ENCODE measurements at places on chromosomes 4 and X.

DNA sequence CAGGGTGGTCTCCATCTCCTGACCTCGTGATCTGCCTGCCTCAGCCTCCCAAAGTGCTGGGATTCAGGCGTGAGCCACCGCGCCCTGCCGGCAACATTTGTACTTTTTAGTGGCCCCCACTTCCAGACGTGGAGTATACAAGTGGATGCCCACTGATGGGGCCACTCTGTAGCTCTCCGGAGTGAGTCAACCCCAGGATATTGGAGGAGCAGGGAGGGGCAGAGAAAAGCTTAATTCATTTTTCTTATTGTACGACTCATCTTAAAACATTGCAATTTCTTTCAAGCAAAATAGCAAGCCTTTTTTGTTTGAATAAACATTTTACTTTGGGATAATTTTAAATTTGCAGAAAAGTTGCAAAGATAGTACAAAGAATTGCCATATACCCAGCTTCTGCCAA, 34.6 kb downstream of the FAM9C start:
- no peak for DNase-seq

DNA sequence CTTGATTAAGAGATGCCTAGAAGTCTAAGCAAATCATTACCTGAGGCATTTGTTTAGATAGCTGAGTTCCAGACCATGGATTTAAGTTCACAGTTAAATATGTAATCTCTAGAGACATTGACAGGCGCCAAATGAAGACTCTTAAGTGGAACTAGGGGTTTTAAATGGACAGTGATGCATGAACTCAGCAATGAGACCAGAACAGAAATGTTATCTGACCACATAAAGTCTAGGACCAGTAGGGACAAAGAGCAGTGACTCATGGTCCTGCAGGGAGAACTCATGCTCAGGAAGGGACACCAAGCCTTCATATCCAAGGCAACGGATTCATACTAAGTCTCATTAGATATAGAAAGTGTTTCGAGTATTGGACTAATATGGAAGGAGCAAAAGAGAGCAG, 152.3 kb downstream of the PPARGC1A start:
- no peak for DNase-seq

DNA sequence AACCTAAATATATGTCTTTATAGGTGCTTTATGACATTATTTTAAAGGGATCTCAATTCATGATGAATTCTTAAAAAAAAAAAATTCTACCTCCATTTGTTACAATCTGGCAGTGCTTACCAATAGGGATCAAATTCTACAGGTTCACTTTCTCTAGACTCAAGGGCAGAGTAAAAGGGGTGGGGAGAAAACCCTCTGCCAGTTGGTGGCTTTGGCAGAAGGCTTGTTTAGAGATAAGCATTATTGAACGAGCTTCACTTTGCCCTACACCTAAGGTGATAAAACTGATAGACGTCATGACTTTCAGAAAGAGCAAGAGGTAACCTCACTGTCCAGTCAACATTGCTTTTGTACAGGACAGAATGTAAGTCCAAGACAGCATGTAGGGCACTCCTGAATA, 53.6 kb downstream of the OSTC start:
- DNase-seq = no peak

GRCh38 chrX:119482041-119482440, 13.8 kb downstream of the SLC25A5 start:
- no peak for DNase-seq

- no peak for DNase-seq
These were observed 447.7 kb downstream of the STIM2 start for GRCh38 chr4:27308379-27308778.

DNA sequence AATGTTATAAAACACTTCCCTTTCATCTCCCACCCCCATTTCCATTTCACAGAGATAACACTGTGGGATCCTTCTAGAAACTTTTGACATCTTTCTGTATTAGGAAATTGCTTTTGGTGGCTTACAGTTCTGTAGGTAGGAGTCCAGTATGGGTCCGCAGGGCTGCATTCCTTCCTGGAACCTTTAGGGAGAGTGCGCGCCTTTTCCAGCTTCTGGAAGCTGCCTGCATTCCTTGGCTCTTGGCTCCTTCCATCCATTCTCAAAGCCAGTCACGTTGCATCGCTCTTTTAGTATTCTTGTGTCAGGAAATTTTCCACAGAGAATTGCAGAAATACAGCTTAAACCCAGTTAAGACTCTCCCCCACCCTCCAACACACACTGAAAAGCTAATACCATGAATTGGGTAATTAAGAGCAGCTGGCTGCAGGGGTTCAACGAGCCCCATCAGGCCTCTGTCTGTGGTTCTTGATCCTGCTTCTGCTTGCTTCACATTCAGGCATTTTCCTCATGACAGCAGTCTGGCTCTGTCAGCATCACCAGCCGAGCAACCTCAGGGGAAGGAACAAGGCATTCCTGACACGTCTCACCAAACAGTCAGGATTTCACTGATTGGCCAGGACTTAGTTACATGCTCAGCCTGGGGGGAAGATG, 48.8 kb downstream of the SEPTIN11 start:
- DNase-seq = no peak

- DNase-seq = no peak
These were observed 313.7 kb upstream of the SMIM31 start for GRCh38 chr4:164440199-164440598.

- no peak for DNase-seq
These were observed 72.9 kb downstream of the CLNK start for GRCh38 chr4:10611673-10612072.

DNA sequence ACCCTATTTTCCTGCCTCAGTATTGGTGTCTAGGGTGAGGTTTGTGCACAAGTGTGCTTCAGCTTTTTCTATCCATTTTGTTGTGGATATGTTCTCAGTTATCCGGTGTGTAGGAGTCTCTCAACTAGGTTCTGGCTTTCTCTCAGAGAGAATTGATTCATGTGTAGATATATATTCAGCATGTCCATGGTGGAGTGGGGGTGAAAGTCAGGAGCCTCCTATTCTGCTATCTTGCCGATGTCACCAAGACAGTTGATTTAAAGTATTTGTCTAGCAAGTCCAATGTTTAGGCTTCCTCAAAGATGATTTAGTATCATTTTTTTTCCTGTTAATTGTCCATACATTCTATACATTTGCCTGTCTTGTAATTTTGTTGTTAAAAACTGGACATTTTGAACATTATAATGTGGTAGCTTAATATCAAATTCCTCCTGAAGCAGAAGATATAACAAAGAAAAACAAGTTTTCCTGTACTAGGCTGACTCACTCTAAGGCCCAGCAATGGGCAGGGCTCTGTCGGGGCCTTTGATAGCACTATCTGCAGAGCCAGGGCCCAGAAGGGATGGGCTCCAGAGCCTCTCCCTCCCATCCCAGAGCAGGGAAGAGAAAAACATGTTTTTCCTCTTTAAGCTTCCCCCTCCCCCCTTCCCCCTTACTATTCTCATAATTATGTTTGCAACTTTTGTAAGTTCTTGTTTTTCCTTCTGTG, 37.6 kb downstream of the GLUD2 start:
- DNase-seq = no peak

- no peak for DNase-seq
These were observed 99.5 kb upstream of the SLC4A4 start for GRCh38 chr4:71239365-71239764.

GRCh38 chr4:173482330-173482931, 47.6 kb downstream of the HAND2 start:
- DNase-seq = no peak

GRCh38 chr4:94642561-94642866, 115.2 kb upstream of the BMPR1B start:
- no peak for DNase-seq

DNA sequence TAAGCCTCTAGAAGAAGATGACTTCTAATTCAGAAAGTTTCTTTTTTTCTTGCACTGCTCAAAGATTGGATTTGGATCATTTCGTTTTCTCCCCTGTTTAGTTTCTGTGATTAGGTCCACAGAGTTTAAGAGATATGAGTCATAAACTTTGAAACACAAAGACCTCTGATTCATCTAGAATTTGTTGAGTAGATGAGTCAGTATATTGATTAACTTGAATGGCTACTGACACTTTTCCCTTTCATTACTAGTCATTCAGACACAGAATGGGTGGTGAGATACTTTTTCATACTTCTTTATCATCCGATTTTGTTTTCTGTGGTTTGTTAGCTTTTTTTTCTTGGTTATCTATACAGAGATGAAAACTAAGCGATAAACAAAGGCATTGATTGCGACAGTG, 34.1 kb upstream of the AFF2 start:
- no peak for DNase-seq

DNA sequence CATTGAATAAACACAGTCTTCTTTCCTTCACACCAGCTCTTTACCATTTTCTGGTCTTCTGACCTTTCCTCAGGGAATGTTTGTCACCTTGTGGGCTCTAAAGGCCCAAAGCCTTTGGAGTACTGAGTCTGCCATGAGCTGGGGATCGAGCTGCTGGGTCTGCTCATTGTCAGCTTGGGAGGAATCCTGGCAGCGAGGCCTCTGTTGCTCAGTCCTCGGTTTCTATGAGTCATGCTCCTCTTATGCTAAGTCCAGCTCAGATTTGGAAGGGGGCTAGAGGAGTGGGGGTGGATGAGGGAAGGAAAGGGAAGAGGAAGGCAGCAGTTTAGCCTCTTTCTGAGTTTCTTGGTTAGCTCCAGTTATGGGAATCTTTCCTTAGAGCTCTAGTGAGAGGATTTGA, 31.1 kb downstream of the NHSL2 start:
- no peak for DNase-seq

GRCh38 chr4:67549123-67549522, 3.8 kb upstream of the CENPC start:
- DNase-seq = no peak

DNA sequence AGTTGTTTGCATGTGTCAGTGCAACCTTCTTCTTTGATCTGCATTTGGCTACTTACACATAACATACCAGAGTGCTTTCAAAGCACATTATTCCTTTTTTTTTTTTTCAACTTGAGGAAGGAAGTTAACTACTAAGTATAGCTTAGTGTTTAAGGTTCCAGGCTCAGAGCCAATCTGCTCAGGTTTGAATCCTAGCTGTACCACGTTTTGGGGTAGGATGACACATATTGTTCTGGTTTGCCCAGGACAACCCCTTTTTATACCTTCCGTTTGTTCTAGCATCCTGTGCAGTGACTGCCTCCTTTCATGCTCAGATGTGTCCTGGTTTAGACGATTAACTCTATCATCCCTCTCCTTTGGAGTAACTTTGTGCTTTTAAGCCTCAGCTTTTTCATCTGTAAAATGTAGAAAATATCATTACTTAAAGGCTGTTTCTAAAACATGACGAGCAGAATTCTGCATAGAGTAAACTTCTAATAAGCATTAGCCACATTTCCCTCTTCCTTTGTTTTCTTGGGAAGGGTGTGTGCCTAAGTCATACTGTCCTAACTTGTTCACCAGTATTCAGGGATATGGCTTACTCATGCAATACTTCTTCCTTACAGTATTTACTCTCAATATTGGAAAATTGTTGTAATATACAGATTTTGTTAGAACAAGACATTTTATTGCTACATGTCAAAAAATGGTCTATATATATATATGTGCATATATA, 281.3 kb downstream of the C4orf33 start:
- no peak for DNase-seq

DNA sequence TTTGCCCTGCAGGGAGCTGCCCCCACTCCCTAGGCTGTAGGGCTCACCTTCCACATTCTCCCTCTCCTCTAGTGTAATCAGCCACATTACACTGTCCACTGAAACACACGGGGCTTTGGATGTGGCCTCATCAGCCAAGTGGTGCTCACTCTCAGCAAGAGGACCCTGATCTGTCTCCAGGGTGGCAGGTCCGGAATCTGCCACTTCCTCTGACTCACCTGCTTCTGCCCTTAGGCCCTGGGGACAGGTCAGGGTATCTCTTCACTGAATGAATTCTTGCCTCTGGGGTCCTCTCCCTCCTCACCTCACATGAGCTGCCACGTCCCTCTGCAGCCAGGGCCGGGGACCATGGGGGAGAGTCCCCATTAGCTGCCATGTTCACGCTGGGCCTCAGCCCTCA, 15.9 kb downstream of the ZNF41 start:
- no peak for DNase-seq

GRCh38 chr4:96164814-96165351, 325.0 kb downstream of the PDHA2 start:
- peak; percentile 4 for DNase-seq

DNA sequence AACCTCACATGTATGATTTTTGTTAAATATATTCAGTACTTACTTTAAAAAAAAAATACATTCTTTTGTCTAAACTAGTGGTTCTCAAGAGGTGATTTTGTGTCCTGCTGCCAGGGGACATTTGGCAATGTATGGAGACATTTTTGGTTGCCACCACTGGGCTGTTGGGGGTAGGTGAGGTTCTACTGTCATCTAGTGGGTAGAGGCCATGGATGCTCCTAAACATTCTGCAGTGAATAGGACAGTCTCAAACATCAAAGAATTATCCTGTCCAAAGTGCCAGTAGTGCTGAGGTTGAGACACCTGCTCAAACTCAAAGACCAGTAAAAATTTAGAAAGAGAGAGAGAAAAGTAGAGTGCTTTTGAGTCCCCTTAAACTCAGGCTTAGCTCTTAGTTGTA, 32.9 kb upstream of the PGM2 start:
- DNase-seq = no peak

GRCh38 chr4:185408432-185408831, 11.8 kb downstream of the ANKRD37 start:
- no peak for DNase-seq

DNA sequence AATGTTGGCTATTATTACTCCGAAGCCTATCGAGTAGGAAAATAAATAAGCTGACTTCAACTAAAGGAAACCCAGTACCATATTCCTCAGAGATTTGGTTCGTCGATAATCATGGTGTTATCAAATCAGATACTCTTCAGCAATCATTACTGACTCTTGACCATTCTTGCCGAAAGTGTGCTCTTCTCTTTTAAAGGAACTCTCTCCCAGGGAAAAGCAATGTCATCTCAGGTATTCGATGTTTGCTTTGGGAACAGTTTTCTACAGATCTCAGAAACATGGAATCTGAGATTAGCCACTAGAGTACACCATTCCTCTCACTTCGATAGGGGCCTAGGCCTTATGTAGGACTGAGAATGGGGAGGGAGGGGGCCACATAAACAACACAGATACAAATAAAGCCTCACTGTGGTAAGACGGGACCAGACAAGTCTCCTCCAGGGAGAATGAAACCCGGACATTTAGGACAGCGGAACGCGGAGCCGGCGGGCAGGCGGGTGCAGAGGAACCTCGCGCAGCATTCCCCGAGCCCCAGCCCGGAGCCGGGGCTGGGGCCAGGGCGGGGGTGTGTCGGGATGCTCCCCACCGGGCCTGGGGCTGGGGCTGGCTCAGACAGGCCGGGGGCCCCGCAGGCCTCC, 581 bp downstream of the DNAJB14 start:
- DNase-seq = no peak

Data from AG04449 (cell line).